ENCODE measurements at places on chromosomes 13 and 19.

GRCh38 chr13:52695856-52696255 lies 43.2 kb downstream of the SUGT1 start:
- DNase-seq = no peak

DNA sequence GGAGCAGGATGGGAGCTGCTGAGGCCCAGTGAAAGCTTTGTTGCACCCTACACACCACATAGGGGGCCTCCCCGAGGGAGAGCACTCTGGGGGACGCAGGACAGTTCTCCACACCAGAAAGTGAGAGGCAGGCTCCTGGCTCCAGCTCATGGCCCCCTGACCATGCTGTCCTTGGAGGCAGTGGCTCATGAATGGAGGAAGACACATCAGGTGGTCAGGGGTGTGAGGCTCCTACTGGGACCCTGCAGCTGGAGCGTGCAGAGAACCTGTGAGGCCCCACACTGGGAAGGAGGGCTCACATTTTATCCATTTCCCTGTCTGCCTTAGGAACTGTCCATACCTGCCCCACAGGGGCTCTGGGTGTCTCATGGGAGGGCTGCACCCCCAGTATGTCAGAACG lies 85.3 kb downstream of the ZNF536 start:
- DNase-seq = no peak

- DNase-seq = peak; percentile 54
These were observed 36.8 kb downstream of the ACTN4 start for GRCh38 chr19:38684078-38684861.

GRCh38 chr13:43786766-43787517 lies at the start of gene ENOX1:
TSS of gene ENOX1 (minus strand) at chr13:43786972.
- peak; percentile 12 for DNase-seq

DNA sequence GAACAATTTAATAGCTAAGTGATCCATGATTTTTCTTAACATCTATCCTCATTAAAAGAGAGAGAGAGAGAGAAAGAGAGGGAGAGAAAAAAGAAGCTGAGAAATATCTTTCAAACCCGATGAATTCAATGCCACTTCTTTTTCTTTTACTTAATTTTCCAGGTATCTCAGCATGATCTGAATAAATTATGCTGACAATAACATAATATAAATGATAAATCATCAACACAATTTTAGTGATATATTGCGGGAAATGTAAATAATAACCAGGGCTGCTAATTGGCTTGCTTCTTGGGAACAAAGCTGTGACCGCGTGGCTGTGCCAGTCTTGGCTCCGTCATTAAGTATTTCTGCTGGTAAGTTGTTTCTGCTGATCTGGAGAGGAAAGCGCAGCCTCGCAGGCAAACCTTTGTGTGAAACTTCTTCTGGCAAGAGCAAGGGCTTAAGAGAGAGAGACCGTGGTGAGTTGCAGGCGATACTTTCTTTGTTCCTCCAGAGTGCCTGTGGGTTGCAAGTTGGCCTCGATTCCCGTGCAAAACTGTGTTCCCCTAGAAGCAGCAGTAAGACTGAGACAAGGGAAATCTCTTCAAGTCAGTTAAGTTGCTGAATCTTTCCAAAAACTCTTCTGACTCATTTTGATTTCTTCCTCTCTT lies 489.1 kb upstream of the TSHZ3 start:
- DNase-seq = no peak

DNA sequence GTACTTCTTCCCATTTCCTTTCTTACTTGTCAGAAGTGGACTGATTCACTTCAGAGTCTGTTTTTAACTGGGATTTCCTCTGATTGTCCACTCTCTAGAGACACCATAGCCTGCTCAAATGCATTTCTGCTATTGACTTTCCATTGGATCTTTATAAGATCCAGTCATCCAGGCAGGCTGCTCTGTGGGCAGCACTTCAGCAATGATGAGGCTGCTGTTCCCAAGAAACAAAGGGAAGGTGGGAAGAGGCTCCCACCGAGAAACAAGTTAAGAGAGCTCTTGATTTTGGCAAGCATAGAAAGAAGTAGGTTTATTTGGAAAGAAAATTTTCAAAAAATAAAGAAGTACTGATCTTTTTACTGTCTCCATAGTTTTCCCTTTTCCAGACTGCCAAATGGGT lies 125.8 kb upstream of the STARD13 start:
- DNase-seq = no peak

DNA sequence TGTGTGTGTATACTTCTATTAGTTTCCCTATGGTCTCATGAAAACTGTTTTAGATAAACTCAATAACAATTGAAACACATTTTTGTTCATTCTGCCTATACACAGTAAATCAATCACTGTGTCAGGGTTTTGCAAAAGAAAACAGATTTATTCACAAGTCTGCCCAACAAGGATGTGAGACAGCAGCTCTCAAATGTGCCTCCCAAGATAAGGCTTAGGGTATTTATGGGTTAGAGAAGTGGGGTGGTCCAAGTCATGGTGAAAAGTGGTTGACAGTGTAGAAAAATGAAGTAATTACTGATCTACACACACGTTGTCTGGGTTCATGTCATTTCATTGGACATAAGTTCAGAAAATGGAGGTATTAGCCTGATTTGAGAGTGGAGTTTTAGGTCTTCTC lies 844.6 kb downstream of the SLITRK6 start:
- DNase-seq = no peak

DNA sequence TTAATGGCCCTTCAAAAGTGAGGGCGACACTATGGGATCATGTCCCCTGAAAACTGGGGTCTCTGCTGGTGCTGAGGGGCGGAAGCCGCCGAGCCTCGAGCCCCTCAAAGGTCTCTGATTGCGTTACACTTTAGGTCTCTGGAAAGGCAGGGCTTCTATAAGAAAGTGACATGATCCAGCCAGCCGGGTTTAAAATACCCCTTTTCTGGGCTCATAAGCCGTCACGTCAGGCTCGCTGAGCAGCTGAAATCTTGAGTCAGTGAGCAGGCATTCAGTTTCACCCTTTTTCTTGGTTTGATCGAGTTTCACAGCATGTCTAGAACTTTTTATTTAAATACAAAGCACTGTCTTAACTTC lies 600 bp upstream of the HMGB1 start:
- no peak for DNase-seq

GRCh38 chr19:1455002-1455335 lies 5.0 kb downstream of the APC2 start:
- no peak for DNase-seq

DNA sequence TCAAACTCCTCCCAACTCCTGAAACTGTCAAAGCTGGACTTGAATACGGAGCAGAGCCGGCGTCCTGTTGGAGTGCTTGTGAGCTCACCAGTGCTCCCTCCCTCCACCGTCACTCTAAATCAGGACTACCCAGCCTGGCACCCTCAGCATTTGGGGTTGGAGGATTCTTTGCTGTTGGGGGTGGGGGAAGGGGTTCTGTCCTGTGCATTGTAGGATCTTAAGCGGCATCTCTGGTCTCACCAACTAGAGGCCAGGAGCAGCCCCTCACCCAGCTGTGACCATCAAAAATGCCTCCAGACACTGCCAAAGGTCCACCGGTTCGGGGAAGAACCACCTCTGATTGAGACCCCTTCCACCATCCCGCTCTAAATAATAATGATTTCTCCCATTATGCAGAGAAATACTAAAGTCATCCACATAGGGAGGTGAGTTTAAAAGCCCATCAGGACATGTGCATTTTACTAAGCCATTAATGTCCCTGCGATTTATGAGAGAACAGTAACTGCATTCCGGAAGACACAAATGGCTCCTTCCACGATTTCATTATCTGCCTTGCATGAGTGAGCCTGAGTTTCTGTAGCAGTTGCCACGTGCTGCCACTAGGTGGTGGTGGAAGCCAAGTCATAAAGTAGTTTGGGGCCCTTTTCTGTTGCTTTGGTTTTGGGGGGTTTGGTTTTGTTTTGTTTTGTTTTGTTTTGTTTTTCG lies 16.1 kb upstream of the USP29 start:
- peak; percentile 73 for DNase-seq

DNA sequence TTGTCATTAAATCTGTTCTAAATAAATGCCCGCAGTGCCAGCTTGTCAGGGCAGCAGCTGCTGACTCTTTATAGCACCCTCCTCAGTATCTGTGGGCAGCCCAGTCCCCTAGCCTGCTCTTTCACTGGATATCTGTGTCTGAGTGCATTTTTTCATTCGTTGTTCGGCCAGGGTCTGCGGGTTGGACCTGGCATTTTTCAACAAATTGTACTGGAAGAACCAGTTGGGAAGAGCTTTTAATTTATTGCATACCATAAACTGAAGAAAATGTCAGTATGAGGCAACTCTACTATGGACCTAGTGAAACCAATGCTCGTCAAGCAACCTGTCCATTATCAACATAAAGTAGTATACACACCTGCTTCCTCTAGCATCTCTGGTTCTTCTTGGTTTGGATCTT lies 8.6 kb downstream of the NLRP13 start:
- DNase-seq = no peak

- DNase-seq = peak; percentile 94
These were observed at the start of gene MAST3 for GRCh38 chr19:18097217-18097992. TSS of gene MAST3 (plus strand) at chr19:18097778. CDS start at chr19:18097793, 15 bp downstream.

- DNase-seq = no peak
These were observed 47.1 kb downstream of the MLLT1 start for GRCh38 chr19:6232601-6233055.

GRCh38 chr13:29548722-29549121 lies 46.8 kb downstream of the SLC7A1 start:
- DNase-seq = no peak

DNA sequence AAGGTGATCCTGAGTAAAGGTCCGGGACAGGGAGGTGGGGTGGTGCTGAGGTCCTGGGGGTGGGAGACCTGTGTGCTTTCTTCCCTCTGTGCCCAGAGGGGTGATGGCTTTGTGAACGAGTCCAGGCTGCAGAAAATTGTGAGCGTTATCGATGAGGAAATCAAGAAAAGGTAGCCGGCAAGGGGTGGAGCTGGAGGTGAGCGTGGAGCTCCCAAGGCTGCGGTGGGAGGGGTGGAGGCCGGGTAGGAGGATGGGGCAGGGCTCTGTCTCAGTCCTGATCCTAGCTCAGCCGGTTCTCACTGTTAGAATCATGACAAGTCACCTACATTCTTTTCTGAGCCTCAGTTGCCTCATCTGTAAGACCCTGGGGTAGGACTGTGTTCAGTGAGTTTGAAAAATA lies 4.0 kb downstream of the SELENOV start:
- no peak for DNase-seq

- no peak for DNase-seq
These were observed 4.6 kb upstream of the TSHZ3 start for GRCh38 chr19:31353833-31354232.

DNA sequence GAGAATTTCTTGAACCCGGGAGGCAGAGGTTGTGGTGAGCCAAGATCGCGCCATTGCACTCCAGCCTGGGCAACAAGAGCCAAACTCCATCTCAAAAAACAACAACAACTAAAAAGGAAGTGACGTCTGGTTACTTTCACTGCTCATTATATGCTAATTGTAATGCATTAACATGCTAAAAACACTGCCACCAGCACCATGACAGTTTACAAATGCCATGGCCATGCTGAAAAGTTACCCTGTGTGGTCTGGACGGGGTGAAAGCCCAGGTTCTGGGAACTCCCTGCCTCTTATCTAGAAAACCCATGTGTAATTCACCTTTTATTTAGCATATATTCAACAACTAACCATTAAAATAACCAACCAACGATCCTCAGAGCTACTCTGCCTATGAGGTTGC lies 28.1 kb downstream of the CPT1C start:
- peak; percentile 3 for DNase-seq

GRCh38 chr13:77219401-77219800 lies 107.5 kb downstream of the MYCBP2 start:
- no peak for DNase-seq

- DNase-seq = no peak
These were observed 569 bp upstream of the ZNF792 start for GRCh38 chr19:34964598-34964997.

- no peak for DNase-seq
These were observed 2.1 kb downstream of the ZIC5 start for GRCh38 chr13:99969453-99969918.

DNA sequence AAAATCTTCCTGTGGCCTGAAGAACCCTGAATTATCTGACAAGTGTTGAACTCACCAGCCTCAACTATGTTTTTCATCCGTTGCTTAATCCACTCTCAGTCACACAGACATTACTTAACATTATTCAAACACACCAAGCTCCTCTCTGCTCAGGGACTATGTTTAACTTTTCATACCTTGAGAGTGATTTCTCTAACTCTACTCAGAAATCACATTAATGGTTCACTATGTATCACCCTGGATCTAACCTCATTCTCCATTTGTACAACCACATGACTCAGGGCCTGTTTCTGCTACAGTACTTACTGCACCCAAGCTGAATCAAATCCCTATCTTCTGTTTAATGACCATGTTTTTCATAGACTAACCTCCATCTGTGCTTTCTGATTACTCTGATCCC lies 553.7 kb upstream of the PRR20A start:
- no peak for DNase-seq

DNA sequence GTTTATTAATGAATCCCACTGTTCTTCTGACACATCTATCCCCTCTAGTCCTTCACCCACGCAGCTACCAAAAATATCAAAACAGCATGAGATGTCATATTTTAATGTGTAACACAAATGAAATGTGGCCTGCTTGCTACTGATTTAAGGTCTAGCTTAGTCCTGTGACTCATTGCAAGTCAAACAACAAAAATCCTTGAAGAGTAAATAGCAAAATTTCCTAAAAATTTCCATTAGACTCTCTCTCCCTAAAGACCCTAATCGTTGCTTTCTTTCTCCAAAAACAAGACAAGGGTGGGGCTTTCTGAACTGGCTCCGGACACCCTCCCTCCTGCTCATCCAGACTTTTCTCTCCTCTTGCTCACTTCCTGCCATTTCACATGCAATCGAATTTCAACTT lies 99.9 kb upstream of the IPO5 start:
- no peak for DNase-seq

GRCh38 chr19:14835011-14835410 lies at the start of the genes OR7A5 and OR7C1:
TSS of gene OR7A5 (minus strand) at chr19:14835185. CDS start at chr19:14828241, 6,944 bp downstream.
TSS of gene OR7C1 (minus strand) at chr19:14835185. CDS start at chr19:14800136, 35,049 bp downstream.
- DNase-seq = no peak

- peak; percentile 69 for DNase-seq
These were observed 5.3 kb upstream of the HCN2 start for GRCh38 chr19:584240-585001.

DNA sequence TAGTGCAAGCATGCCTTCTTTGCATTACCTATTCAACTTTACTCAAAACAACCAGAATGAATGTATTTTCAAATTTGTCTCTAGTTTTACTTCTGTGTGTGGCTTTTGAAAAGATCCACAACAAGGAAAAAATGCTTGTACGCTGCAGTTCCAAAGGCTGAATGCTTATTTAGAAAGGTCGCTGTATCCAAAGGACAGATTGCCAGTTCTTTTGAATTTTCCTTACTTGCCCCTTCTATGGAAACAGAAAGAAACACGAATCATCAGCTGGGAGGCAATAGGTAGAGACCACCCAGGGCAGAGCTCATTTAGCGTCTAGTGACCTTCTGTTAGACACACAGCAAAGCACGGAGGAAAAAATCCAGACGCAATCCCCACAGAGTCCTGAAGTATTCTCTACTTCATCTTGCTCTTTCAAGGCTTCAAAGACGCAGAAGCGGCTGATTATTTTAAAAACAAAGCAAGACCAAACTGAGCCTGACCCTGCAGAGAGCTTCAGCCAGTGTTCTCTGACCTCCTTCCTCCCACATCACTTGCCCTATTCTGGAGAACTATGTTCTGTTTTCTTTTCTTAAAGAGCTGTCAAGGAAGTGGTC lies 674.6 kb upstream of the SGCG start:
- no peak for DNase-seq
